ENCODE measurements at places on chromosomes 6 and 20. TPM values are rescaled to one million over a fixed set of nuclear protein-coding genes. Genes with fewer than 3 reads are reported as not detected.
A peak's percentile ranks its signal among the peaks of the same experiment; 100 is the strongest.

GRCh38 chr6:54595844-54596243 lies 250.7 kb upstream of the FAM83B start:
- no peak overlapping the region for H3K4me3 ChIP-seq
- no peak for DNase-seq
- no peaks in the 10 kb centered on the region for H3K27me3 ChIP-seq
- H3K36me3 ChIP-seq, result no peaks in the 10 kb centered on the region

GRCh38 chr20:17281478-17281877 lies 54.6 kb downstream of the PCSK2 start:
- no peaks in the 10 kb centered on the region for H3K36me3 ChIP-seq
- no peak for DNase-seq
- H3K27ac ChIP-seq, result no peak overlapping the region
- H3K27me3 ChIP-seq, result no peaks in the 10 kb centered on the region
- no peak overlapping the region for H3K4me3 ChIP-seq

DNA sequence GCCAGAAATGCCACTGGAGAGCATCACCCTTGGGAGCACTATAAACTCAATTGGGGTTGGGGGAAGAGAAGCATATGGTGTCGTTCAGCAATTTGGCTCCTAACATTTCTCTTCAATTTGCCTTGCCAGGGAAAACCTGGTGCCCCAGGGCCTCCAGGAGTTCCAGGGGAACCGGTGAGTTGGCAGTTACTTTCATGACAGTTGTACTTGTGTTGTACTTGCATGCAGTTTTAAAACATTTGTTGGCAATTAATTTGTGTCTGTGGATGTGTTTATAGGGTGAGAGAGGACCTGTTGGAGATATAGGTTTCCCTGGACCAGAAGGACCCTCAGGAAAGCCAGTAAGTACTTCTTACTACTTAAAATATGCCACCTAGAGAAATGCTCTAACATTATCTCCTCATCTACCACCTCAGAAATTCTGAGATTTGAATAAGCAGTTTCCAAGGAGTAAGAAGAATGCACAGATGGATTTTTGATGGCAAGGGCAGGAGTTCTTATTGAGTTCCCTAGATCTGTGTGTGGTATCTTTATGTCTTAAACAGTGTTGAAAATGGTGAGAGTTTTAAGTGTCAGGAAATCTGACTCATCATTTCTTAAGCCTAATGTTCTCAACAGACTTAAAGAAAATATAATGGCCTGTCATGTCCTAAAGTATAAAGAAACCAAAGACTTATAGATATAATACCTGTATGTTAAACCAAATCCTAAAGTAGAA lies 122.5 kb downstream of the COL9A1 start:
- H3K4me1 ChIP-seq, result no peaks in the 10 kb centered on the region
- H3K4me3 ChIP-seq, result no peak overlapping the region
- no peaks in the 10 kb centered on the region for H3K36me3 ChIP-seq
- no peaks in the 10 kb centered on the region for H3K27me3 ChIP-seq
- H3K27ac ChIP-seq, result no peak overlapping the region

GRCh38 chr6:27370391-27370790 lies 18.2 kb upstream of the ZNF391 start:
- H3K4me3 ChIP-seq, result no peak overlapping the region
- H3K4me1 ChIP-seq, result peaks cover 7% of the 10 kb centered on the region
- no peak overlapping the region for H3K27ac ChIP-seq
- DNase-seq, result no peak
- no peaks in the 10 kb centered on the region for H3K36me3 ChIP-seq

DNA sequence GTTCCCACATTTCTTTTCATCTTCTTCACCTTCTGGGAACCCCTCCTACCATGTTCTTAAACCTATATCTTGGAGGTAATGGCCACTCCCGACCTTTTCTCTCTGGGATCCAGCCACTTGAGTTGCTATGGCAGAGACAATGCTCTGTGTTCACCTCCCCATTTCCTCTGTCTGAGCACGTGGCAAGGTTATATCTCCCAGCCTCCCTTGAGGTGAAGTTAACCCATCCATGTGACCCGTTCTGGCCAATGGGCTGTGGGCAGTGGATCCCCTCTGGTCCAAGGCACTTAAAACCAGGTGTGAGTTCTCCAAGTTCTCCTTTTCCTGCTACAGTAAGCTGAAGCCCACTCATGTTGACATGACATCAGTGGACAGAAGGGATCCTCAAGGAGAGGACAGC lies 261.4 kb downstream of the LRFN2 start:
- H3K27ac ChIP-seq, result no peak overlapping the region
- no peak for DNase-seq
- no peaks in the 10 kb centered on the region for H3K36me3 ChIP-seq
- no peak overlapping the region for H3K4me3 ChIP-seq

DNA sequence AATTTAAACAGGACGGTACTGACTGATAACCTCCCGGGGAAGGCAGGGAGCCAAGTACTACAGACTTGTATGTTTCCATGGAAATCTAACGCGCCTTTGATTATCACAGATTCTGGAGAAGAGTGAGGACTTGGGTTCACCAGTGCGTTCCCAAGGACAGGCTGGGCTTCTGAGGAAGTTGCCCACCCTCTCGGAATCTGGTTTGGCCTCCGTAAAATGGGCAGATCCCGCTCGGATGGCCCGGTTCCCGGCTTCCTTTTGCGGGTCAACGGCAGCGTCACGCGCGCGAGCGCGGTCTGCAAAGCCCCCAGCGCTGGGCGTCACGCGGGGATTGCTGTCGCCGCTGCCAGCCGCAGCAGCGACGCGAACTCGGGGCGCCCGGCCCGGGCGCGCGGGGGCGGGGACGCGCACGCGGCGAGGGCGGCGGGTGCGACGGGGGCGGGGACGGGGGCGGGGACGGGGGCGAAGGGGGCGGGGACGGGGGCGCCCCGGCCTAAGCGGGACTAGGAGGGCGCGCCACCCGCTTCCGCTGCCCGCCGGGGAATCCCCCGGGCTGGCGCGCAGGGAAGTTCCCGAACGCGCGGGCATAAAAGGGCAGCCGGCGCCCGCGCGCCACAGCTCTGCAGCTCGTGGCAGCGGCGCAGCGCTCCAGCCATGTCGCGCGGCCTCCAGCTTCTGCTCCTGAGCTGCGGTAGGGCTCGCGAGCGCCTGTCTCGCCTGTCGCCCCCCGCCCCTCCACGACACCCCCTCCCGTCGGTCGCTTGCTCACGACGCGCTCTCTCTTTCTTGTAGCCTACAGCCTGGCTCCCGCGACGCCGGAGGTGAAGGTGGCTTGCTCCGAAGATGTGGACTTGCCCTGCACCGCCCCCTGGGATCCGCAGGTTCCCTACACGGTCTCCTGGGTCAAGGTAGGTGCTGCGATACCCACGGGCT lies at the start of gene CD83:
CD83 (plus strand) TSS at position 615 of the 933 bp plus-strand sequence; CDS start at position 655, 40 bp downstream.
- H3K36me3 ChIP-seq, result no peaks in the 10 kb centered on the region
- H3K27ac ChIP-seq, result no peak within 1 kb of the TSS
- H3K4me3 ChIP-seq, result peak within 1 kb of the TSS; percentile 80
- DNase-seq, result peak; percentile 74
- peaks cover 3% of the 10 kb centered on the region for H3K4me1 ChIP-seq

DNA sequence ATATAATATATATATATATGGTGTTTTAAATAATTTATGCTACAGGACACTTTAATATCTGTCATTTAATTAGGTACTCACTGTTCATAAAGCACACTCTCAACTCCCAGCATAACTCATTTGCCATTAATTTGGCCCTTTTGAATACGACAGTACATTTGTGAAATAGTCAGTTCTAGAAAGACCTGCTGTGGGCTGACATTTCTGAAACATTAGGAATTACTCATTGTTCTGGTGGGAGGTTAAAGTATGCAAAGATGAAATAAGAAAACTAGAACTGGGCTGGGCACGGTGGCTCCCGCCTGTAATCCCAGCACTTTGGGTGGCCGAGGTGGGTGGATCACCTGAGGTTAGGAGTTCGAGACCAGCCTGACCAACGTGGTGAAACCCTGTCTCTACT lies 497.5 kb downstream of the UTRN start:
- H3K27ac ChIP-seq, result no peak overlapping the region
- DNase-seq, result no peak
- no peaks in the 10 kb centered on the region for H3K4me1 ChIP-seq
- no peaks in the 10 kb centered on the region for H3K36me3 ChIP-seq
- no peak overlapping the region for H3K4me3 ChIP-seq
- H3K27me3 ChIP-seq, result no peaks in the 10 kb centered on the region

GRCh38 chr6:105243487-105243886 lies 63.7 kb upstream of the POPDC3 start:
- no peak overlapping the region for H3K4me3 ChIP-seq
- H3K27ac ChIP-seq, result no peak overlapping the region
- no peaks in the 10 kb centered on the region for H3K4me1 ChIP-seq

DNA sequence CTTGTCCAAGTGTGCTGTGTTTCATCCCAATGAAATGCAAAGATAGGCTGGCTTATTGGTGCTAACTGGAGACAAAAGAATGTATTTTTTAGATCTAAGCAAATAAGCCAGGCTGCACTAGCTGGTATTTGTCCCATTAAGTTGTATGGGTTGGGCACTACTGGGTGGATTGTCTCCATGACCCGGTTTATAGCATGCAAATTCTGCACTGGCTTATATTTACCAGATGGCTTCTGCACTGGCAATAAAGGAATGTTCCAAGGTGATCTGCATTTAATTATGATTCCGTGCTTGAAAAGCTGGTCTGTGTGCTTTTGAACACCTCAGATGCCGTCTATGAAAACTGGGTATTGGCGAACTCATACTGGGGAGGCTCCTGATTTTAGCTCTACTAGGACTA lies 61.4 kb upstream of the MOCS1 start:
- no peaks in the 10 kb centered on the region for H3K4me1 ChIP-seq
- no peak overlapping the region for H3K4me3 ChIP-seq
- no peaks in the 10 kb centered on the region for H3K27me3 ChIP-seq
- no peak for DNase-seq
- no peak overlapping the region for H3K27ac ChIP-seq
- H3K36me3 ChIP-seq, result no peaks in the 10 kb centered on the region

GRCh38 chr20:722822-723644 lies 45.3 kb downstream of the SLC52A3 start:
- no peak overlapping the region for H3K4me3 ChIP-seq
- no peaks in the 10 kb centered on the region for H3K4me1 ChIP-seq
- no peaks in the 10 kb centered on the region for H3K36me3 ChIP-seq
- peaks cover 8% of the 10 kb centered on the region for H3K27me3 ChIP-seq

DNA sequence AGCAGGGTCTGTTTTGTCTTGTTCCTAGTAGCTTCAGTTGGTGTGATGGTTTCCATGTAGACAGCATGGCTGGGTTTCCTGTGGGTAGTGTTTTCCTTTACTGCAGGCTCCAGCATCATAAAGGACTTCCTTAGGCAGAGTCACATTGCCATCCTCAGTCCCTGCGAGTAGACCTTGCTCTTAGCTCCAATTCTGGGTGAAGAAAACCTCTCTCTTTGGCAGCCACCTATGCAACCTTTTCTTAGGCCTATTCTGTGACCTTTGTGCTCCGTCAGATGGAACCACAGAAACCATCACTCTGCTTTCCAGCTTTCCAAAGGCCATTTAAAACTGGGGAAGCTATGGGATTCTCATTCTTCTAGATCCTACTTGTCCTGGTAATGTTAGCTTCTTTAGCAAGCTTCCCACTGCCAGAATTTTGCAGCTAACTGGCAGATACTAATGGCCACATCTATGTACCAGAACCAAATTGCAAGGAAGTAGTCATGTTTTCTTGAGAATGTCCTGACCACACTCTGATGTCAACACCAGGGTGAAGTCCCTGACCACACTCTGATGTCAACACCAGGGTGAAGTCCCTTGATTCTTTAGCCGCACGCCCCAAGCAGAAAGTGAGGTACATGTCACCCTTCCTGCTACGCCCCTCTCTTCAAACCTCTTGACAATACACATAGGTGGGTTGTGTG lies 646.6 kb upstream of the HS3ST5 start:
- no peak overlapping the region for H3K27ac ChIP-seq
- H3K27me3 ChIP-seq, result no peaks in the 10 kb centered on the region
- no peak overlapping the region for H3K4me3 ChIP-seq
- DNase-seq, result no peak
- H3K4me1 ChIP-seq, result no peaks in the 10 kb centered on the region

GRCh38 chr20:62236766-62237513 lies 1.4 kb upstream of the OSBPL2 start:
- no peak overlapping the region for H3K4me3 ChIP-seq
- H3K4me1 ChIP-seq, result peaks cover 50% of the 10 kb centered on the region

GRCh38 chr20:31833931-31834521 lies 11.4 kb downstream of the FOXS1 start:
- DNase-seq, result no peak
- H3K36me3 ChIP-seq, result no peaks in the 10 kb centered on the region
- peaks cover 31% of the 10 kb centered on the region for H3K4me1 ChIP-seq
- no peaks in the 10 kb centered on the region for H3K27me3 ChIP-seq

- H3K36me3 ChIP-seq, result no peaks in the 10 kb centered on the region
- no peaks in the 10 kb centered on the region for H3K4me1 ChIP-seq
- no peak overlapping the region for H3K4me3 ChIP-seq
- H3K27me3 ChIP-seq, result peaks cover 10% of the 10 kb centered on the region
- no peak for DNase-seq
Observed at GRCh38 chr6:33490198-33490597, 35.8 kb downstream of the ZBTB9 start.

- H3K4me3 ChIP-seq, result no peak overlapping the region
- H3K4me1 ChIP-seq, result no peaks in the 10 kb centered on the region
- H3K27me3 ChIP-seq, result no peaks in the 10 kb centered on the region
- no peak overlapping the region for H3K27ac ChIP-seq
Observed at GRCh38 chr20:19661717-19662636, 96.1 kb upstream of the RIN2 start.

DNA sequence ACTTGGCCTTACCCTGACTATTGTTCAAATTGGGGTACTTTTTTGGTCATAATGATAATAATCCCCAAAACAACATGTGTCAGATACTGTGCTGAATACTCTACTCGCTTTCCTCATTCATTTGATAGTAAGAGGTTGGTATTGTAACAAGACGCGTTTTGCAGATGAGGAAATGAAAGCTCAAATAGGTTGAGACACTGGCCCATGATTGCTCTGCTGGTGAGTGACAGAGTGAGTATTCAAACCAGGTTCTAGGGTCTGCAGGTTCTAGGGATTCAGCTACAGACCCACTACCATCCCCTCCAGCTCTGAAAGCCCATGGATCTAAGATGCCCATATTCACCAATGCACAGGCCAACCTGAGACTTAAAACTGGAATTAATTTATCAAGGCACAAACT lies 1.3 kb upstream of the ENPP4 start:
- H3K27ac ChIP-seq, result peak overlapping the region; percentile 65
- H3K4me3 ChIP-seq, result peak overlapping the region; percentile 94
- H3K4me1 ChIP-seq, result peaks cover 31% of the 10 kb centered on the region

- no peaks in the 10 kb centered on the region for H3K4me1 ChIP-seq
- DNase-seq, result no peak
- no peaks in the 10 kb centered on the region for H3K36me3 ChIP-seq
- no peak overlapping the region for H3K4me3 ChIP-seq
- H3K27me3 ChIP-seq, result no peaks in the 10 kb centered on the region
Observed at GRCh38 chr6:128139519-128139918, 238.7 kb upstream of the THEMIS start.

GRCh38 chr6:121441477-121441876 lies 6.0 kb downstream of the GJA1 start:
- H3K36me3 ChIP-seq, result no peaks in the 10 kb centered on the region
- H3K4me1 ChIP-seq, result no peaks in the 10 kb centered on the region
- H3K27me3 ChIP-seq, result peaks cover 20% of the 10 kb centered on the region

GRCh38 chr20:13296070-13296469 lies 75.0 kb downstream of the ISM1 start:
- H3K4me3 ChIP-seq, result no peak overlapping the region
- no peaks in the 10 kb centered on the region for H3K36me3 ChIP-seq
- H3K4me1 ChIP-seq, result no peaks in the 10 kb centered on the region
- H3K27me3 ChIP-seq, result no peaks in the 10 kb centered on the region
- DNase-seq, result no peak

The EDN1 gene
- 0.90 TPM for total RNA-seq

The RIPPLY2 gene
- not detected for total RNA-seq

The PEDS1 gene
- total RNA-seq, result 17.5 TPM

The SPATS1 gene
- total RNA-seq, result not detected

The SFTA2 gene
- not detected for total RNA-seq

The PGC gene
- total RNA-seq, result not detected

The EFCAB8 gene
- not detected for total RNA-seq

The BANF2 gene
- total RNA-seq, result not detected

The SMPDL3A gene
- total RNA-seq, result 27.6 TPM

The MYLK2 gene
- 55.8 TPM for total RNA-seq

The RBPJL gene
- not detected for total RNA-seq

The NKX2-2 gene
- not detected for total RNA-seq

All from psoas muscle (tissue), 8 donors.